ENCODE measurements at places on chromosomes 11 and 22.

- DNase-seq: no peak
These were observed 5.8 kb upstream of the SLC43A3 start for GRCh38 chr11:57432714-57433163.

DNA sequence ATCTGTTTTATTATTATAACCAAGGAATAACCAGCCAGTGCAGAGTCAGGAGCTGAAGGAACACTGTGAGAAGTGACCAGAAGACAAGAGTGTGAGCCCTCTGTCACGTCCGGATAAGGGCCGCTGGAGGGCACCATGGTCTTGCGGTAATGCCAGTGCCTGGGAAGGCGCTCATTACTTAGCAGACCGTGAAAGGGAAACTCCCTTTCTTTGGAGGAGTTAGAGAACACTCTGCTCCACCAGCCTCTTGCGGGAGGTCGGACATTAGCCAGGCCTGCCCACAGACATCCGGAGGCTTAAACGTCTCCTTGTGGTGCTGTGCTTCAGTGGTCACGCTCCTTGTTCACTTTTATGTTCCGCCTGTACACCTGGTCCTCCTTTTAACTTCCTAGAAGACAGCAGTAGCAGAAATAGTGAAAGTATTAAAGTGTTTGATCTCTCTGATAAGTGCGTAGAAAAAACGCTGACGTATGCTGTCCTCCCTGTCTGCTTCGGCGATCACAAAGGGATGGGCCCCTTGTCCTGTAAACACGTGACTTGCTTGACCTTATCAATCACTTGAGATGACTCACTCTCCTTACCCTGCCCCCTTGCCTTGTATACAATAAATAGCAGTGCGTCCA lies 120.6 kb upstream of the LMO1 start:
- no peak for DNase-seq

DNA sequence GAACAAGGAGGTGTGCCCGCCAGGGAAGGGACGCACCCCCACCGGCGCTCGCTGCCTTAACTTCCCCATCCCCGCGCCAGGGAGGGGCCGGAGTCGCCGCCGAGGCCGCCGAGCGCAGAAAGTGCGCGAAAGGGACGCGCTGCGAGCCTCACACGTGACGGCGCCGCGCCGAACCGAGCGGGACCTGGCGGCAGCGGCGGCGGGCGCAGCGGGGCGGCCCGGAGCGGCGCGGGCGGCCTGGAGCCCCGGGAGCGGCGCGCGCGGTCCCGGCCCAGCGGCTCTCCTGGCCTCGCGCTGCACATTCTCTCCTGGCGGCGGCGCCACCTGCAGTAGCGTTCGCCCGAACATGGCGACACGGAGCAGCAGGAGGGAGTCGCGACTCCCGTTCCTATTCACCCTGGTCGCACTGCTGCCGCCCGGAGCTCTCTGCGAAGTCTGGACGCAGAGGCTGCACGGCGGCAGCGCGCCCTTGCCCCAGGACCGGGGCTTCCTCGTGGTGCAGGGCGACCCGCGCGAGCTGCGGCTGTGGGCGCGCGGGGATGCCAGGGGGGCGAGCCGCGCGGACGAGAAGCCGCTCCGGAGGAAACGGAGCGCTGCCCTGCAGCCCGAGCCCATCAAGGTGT lies at the start of gene SORL1:
TSS of gene SORL1 (plus strand) at position 329 of the 623 bp plus-strand sequence. CDS start at position 347, 18 bp downstream.
- DNase-seq: peak; percentile 89

- DNase-seq: no peak
These were observed 11.9 kb upstream of the CD44 start for GRCh38 chr11:35126879-35127581.

- DNase-seq: no peak
These were observed 15.7 kb downstream of the ZNF214 start for GRCh38 chr11:7004482-7004881.

DNA sequence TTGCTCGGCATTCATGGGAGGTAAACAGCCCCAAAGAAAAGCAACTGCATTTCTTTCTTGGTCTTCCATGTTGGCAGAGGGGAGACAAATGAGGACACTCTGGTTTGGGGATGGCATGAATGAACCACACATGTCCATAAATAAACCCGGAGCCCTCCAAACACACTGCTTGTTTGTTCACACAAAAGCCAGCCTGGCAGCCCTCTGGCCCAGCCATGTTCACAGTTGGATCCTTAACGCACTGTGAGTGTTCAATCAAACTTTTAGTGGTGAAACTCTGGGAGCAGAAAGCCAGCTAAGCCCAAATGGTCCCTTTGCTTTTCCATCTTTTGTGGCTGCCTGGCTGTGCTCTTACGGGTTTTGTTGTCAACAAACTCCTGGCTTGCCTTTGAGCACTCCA lies 336.8 kb downstream of the CADM1 start:
- DNase-seq: no peak

DNA sequence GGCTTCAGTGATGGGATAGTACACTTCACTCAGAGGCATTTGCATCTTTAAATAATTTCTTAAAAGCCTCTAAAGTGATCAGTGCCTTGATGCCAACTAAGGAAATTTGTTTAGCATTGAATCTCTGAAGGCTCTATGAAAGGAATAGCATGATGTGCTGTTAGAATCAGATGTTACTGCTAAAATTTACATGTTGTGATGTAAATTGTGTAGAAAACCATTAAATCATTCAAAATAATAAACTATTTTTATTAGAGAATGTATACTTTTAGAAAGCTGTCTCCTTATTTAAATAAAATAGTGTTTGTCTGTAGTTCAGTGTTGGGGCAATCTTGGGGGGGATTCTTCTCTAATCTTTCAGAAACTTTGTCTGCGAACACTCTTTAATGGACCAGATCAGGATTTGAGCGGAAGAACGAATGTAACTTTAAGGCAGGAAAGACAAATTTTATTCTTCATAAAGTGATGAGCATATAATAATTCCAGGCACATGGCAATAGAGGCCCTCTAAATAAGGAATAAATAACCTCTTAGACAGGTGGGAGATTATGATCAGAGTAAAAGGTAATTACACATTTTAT lies 4.6 kb downstream of the MALAT1 start:
- DNase-seq: no peak

- DNase-seq: no peak
These were observed 138.5 kb downstream of the ARHGAP42 start for GRCh38 chr11:100825626-100826025.

DNA sequence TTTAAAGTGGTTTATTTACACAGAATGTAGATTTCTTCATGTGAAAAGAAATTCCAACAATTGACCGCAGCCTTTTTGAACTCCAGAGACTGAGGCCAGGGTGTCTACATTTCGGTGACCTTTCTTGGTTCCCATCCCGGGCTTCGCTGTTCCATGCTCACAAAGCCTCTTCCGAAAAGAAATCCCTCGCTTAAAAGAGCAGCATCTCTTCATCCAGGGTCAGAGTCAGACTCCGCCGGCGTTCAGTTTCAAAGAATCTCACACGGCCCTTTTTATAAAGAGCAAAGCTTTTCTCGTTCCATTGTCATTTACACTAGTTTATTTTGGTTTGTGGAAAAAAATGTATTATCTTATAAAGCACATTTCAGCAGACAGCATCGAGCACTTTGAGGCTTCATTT lies 530.6 kb upstream of the B3GAT1 start:
- no peak for DNase-seq

DNA sequence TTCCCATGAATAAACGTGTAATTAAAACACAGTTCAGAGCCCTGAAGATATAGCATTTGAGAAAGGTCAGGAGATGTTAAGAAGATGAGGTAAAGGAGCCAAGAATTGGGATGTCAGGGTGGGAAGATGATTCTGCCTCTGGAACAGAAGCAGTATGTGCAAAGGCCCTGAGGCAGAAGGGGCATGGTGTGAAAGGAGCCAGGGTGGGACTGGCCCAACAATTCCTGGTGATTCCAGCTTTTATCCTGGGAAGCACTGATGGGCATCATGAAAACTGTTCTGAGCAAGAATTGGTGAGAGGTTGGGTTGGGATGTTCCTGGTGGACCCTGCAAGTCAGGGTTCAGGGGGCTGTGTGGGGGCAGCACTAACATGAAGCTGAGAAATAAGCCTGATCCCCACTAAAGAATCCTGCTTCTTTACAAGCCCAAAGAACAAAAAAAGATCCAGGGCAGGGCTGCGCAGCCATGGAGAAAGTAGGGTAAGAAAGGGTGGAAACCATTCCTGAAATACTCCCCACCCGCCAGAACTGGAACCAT lies 2.5 kb upstream of the FXYD6 start:
- DNase-seq: no peak

DNA sequence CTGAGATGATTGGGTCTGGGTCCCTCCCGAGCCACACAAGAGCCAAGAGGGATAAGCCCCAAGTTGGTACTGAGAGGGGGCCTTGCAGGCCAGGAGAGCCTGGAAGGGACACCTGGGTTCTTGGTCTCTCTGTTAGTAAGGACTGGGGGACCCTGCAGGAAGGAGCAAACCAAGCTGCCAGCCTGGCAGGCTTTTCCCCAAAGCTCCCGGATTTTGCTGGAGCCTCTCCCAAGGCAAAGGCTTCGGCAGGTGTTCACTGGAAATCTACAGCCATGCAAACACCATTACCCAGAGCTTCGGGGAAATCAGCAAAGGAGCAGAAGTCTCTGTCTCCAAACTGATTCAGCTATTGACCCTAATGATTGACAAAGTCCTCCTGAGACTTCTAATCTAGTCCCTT lies 527.9 kb downstream of the BUD13 start:
- DNase-seq: no peak

DNA sequence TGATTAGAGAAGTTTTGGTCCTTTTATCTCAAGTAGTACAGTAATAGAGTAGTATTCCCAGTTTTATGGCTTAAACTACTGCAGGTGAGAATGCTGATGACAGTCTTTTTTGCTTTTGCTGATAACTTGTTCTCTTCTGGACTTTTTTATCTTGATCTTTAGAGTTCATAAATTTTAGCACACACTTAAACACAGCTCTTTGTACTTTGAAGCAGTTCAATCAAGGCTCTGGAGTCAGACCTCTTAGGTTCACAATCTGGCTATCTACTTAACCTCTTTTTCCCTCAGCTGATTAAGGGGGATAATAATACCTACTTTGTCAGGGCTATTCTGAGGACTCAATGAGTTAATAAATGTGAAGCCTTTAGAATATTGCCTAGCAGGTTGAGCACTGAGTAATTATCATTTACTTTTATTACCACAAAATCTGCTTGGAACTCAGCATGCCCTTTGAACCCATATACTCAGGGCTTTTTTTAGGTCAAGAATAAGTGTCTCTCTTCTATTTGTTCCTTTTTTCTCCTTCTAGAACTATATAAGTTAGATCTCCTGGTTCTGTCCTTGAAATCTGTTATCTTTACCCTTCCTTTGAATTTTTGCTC lies 51.9 kb downstream of the CSTF3 start:
- no peak for DNase-seq

GRCh38 chr11:33949252-33949913 lies 57.5 kb upstream of the LMO2 start:
- DNase-seq: no peak

- no peak for DNase-seq
These were observed 44.7 kb upstream of the RTL6 start for GRCh38 chr22:44542561-44543222.

- peak; percentile 27 for DNase-seq
These were observed 3.9 kb upstream of the ABCG4 start for GRCh38 chr11:119144825-119145486.

DNA sequence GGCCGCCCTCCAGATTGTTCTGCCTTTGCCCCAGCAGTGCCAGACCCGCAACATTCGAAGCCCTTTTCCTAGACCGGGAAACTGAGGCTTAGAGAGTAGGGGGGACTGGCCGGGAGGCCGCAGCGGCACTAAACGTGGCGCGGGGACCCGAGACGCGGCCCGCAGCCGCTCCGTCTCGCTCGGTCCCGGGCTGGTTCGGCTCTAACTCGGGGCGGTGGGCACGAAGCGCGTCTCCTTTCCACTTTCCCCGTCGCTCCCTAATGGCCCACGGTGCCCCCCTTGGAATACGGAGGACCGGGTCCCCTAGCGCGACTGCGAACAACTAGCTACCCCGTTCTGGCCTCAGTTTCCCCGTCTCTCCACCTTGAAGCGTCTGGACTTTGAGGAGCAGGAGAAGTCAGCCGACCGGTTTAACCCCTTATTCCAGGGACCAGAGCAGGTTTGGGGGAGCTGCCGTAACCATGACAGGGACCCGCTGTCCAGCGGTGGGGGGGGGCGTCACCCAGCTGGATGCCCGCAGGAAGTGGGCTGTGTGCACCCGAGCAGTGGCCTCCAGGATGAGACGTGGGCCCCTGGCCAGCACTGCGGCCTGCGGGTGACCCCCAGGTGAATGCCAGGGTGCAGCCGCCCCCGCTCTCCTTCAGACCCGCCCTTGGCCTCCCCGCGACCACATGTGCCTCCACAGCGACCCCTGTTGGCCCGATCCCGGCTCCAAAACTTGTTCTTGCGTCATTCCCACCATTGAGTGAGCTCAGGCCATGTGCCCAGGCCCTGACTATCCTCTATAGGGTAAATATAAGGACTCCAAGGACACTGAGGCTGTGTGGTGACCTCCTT lies 1.1 kb downstream of the CDC42EP1 start:
- DNase-seq: peak; percentile 61
